ENCODE measurements at places on chromosomes 5 and 9.
A peak's percentile ranks its signal among the peaks of the same experiment; 100 is the strongest.

DNA sequence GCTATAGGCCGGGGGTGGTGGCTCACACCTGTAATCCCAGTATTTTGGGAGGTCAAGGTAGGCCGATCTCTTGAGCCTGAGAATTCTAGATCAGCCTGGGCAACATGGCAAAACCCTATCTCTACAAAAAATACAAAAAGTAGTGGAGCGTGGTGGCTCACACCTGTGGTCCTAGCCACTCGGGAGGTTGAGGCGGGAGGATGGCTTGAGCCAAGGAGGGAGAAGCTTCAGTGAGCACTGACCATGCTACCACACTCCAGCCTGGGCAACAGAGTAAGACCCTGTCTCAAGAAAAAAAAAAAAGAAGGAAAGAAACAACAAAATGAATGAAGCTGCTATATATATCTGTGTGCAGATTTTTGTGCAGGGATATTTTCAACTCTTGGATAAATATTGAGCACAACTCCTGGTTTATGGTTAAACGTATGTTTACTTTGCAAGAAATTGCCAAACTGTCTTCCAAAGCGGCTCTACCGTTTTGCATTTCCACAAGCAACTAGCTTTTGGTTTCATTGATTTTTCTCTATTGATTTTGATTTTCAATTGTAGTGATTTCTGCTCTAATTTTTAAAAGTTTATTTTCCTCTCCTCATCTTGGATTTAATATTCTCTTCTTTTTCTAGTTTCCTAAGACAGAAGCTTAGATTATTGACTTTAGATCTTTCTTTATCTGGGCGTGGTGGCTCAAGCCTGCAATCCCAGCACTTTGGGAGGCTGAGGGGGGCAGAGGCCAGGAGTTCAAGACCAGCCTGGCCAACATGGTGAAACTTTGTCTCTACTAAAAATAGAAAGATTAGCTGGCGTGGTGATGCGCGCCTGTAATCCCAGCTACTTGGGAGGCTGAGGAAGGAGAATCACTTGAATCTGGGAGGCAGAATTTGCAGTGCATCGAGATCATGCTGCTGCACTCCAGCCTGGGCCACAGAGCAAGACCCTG, 49.2 kb downstream of the SPIN1 start:
- DNase-seq: no peak

DNA sequence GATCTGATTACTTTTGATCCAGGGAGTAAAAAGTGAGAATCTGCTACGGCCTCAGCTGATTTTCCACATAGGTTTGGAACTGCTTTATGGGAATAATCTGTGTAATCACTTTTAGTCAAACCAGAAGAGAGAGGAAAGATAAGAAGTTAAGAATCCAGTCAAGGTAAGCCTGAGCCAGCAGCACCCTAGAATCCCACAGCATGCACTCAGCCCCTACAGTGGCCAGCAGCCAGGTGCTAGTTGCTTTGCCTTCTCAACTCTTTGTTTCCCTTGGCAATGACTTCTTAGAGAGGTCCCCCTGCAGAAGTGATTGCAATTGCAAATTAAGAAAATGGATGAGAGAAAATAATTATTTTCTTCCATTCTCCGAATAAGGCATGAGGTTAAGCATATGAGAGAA, 59.7 kb upstream of the TMED7 start:
- no peak for DNase-seq

DNA sequence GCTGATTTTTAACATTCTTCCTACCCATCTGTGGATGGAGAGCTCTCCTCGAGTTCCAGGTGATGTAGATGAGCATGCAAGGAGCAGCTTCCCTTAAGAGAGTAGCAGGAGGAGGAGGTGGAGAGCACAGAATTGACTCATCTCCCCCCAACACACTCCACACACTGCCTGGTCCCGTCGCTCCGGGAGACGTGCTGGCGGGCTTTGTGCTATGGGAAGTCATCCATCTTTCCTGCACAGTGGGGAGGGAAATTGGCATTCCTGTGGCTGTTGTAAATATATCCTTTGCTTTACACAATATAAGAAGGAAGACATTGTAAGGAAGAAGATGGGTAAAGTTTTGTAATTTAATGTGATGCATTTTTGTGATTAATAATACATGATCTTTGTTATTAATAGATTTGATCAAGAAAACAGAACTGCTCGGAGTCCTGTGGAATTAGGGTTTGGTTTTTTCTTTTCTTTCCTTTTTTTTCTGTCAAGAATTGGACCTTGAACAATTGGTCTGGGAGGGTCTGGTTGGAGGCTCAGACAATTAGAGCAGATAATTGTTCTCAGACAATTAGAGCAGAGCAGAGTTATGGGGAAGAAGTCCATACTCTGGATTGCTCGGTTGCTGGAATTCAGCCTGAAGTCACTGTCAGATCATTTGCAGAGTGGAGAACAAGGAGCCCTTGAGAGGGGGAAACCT, 297.8 kb downstream of the GADD45G start:
- peak; percentile 30 for DNase-seq

DNA sequence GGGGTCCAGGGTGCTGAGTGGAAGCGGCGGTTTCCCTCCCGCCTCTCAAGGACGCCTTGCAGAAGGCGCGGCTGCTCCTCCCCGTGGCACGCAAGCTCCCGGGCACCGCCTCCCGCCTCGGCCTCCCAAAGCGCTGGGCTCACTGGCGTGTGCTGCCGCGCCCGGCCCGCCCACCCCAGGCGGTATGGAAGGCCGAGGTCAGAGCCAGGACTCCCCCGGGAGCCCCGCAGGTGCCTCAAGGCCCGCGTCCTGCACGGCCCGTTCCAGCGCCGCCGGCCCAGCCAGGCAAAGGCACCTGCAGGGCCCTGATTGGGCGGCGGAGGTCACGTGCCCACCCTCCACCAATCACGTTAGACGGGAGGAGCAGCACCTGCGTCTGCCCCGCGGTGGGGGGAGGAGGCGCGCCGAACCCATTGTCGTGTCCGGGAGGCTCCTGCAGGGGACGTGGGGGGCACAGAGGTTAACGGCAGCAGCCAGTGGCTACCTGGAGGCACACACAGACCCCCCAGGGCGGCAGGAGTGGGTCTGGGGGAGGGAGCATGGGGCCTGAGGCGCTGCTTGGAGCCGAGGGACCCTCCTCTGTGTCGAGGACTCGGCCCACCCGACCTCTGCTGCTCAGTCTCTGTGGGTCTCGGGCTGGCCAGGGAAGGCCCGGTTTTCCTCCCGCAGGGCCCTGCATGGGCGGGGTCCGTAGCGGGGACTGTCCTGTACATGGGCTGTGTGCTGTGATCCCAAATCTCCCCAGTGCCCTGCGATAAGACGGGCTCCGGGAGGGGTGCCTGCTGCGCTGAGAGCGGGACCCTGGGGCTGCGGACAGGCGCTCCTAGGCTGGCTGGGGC, 2.0 kb upstream of the LCN12 start:
- peak; percentile 98 for DNase-seq

DNA sequence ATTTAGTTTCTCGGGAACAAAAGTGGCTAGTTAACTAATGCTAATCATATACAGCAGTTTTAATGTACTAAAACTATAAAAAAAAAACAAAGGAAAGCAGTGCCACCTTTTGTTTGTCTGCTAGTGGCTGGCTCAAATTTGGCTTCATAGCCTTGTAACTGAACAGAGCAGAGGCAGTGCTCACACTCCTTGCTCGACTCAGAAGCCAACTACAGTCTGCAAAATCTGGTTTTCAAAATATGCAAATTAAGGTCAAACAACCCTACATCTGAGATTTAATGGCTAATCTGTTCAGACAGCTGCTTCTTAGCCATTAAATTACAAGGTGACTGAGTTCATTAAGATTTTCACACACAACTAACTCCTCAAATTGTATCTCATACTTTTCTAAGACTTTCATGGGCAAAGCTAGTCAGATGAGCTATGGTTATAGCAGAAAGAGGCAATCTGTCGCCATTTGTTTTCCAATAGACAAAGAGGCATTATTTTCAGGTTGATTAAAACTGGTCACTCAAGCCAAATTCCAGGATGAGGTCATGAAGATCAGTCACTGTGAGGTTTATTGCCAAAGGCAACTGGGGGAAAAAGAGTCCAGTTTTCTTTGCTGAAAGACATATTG, 56.8 kb upstream of the EPB41L4A start:
- no peak for DNase-seq

GRCh38 chr5:151179489-151179840, 21.9 kb upstream of the ANXA6 start:
- peak; percentile 47 for DNase-seq

- DNase-seq: no peak
Measured at GRCh38 chr5:59189472-59190244, 606.8 kb downstream of the RAB3C start.

- DNase-seq: no peak
Measured at GRCh38 chr5:31911291-31912265, 262.5 kb downstream of the GOLPH3 start.

- no peak for DNase-seq
Measured at GRCh38 chr9:589723-590122, 251.8 kb upstream of the DMRT1 start.

DNA sequence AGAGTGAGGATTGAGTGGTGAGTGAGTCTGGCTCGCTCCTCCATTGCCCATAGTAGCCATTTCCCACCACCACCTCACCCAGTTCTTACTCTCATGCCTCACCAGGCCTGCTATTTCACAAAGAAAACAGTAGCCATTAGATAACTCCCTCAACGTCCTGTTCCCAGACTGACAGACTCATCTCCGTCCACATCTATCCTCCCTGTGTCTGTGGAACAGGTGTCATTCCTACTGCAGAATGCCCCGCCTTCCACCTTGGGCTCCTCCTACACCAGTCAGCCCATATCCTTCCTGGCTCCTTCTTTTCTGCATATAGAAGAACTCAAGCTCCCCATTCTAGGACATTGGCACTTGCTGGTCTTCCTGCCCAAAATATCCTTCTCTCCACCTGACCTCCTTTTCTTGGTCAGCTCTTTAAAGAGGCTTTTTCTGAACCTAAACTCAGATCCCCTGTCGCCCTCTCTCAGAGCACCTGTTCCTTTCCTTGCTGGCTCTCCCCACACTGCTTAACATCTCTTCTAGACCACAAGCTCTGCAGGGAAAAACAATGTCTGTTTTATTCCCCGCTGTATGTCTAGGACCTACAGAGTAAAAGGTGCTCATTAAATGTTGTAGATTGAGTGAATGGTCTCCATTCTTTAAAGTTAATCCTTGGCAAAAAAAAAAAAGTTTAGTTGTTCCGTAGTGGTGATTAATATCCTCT, 3.2 kb downstream of the TNFAIP8 start:
- no peak for DNase-seq

- DNase-seq: no peak
Measured at GRCh38 chr9:91127653-91128052, 234.1 kb downstream of the AUH start.

All from mesenteric fat pad (tissue), 1 donor.